ENCODE measurements at places on chromosomes 3 and 15.

DNA sequence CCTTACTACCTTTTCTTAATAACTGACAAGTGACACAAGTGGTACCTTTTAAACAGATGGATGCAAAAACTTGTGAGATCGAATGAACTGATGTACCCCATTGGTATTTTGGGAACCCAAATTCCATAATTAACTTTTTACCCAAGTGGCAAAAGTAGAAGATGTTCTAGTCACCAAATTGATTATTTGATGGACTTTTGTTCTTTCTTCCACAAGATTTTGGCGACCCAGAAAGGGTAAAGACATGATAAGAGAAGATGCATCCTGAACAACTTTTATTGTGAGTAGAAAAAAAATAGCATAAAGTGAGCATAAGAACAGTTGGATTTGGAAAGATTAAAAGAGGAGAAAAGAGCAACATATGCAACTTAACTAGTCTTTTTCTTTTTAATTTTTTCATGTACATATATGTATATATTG lies 159.5 kb downstream of the TIGIT start:
- DNase-seq: no peak

DNA sequence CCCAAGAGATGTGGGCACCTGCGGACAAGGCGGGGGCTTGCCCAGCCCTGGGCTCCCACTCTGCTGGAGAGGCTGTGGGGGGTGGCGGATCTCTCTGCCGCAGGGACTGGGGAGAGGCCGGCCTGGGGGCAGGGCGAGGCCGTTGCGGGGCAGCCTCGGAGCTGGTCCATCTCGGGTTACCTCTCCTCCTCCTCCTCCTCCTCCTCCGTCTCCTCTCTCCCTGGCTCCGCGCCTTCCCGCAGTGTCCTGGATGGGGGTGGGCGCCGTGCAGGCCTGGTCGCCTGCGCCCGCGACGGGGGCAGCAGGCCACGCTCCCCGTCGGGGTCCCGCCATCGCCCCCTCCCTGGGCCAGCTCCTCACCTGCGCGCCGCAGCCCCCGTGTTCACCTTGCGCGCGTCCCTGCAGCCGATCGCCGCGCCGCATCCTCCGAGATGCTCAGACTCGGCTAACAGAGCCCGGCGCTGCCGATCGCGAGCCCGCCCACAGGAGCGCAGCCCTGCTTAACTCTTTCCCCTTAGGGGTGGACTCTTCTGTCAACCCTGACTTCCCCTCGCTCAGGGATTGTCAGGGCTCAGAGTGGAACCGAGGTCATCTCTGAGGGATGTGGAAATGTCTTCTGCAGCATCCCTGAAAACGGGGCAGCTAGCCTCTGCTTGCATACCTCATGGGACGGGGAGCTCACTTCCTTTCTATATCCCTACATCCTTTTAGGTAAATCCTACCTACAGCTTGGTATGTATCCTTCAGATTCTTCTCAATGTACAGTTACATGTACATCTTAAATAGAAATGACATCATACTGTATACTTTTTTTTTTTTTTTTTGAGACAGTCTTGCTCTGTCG lies at the start of gene PRRT3:
Gene PRRT3, minus strand, starts transcription at position 447 of the 844 bp plus-strand sequence. CDS start 2,293 bp downstream, outside the sequence.
- DNase-seq: peak; percentile 73

DNA sequence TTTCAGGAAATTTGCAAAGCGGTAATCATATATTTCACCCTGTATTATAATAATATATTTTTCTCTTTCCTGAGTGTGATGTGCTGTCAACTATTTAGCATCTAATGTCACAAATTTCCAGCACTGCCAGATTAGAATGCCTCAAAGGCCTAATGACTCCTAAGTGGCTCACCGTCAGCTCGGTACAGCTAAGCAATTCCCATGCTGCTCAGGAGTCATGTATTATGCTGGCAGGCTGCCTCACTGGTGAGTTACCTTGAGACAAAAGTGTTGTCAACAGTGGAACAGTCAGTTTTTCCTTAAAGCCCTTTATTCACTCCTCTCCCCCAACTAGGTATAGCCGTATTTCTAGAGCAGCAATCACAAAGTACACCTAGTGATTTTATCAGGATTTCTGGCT lies 83.6 kb downstream of the NSUN3 start:
- DNase-seq: no peak

GRCh38 chr3:40739971-40740370 lies 215.2 kb downstream of the ZNF621 start:
- DNase-seq: no peak

DNA sequence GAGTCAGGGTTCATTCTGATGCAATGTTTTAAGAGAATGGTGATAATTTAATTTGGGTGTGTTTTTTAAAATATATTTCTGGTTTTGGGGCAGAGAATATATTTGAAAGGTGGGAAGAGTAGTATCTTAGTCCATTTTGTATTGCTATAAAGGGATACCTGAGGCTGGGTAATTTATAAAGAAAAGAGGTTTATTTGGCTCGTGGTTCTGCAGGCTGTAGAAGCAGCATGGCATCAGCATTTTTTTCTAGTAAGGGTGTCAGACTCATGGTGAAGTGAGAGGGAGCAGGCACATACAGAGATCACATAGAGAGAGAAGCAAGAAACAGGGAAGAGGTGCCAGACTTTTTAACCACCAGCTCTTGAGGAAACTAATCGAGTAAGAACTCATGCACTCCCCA lies 152.7 kb downstream of the SHOX2 start:
- no peak for DNase-seq

- DNase-seq: peak; percentile 52
These were observed 6.9 kb upstream of the FOXB1 start for GRCh38 chr15:59997070-59997701.

Measured in stimulated activated CD4-positive, alpha-beta T cell treated with anti-CD3 and anti-CD28 coated beads, Interleukin-2, amount 100 ng/mL, for 24 hours (primary cell).